ENCODE measurements at places on chromosomes 1 and 21.

- DNase-seq: no peak
Measured at GRCh38 chr1:116258668-116259419, 114.2 kb upstream of the ATP1A1 start.

DNA sequence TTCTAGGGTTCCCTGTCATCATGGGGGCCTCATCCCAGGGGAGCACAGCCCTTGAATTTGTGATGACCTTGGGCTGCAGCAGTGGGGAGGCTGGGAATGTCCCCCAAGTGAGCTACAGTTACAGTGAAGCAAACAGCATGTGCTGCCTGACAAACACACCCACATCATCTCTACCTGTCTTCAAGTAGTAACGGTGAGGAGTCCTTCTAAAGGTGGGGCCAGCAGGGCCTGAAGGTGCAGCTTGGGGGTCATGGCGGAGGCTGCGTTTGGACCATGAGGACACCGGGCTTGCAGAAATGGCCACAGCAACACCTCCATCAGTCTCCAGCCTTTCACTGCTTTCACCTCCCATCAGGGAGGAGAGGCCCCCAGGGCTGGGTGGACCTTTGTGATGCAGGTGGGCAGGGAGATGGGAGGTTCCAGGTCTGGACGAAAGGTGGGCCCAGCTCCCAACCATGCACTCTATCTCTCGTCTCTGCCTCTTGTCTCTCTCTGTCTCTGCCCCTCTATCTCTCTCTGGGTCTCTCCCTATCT, 55.7 kb downstream of the WNT9A start:
- no peak for DNase-seq

GRCh38 chr1:181126289-181126688, 37.8 kb downstream of the IER5 start:
- DNase-seq: no peak

GRCh38 chr1:207306603-207307002, 14.9 kb upstream of the CD55 start:
- DNase-seq: no peak

DNA sequence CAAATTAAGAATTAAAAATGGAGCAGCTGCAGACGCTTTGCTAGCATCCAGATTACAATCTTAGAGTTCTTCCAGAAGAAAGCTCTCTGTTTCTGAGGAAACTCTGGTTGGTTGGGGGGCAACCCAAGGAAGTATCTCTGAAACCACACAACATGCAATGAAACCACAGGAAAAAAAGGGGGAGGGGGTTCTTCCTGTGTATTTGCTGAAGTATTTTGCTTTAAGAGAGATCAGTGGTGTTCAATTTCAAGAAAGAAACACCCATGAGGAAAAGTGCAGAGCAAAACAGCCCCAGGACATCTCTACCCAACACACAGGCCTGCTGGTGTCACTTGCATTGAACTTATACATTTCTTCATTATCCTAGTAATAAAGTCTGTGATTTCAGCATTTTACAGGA, 19.7 kb upstream of the TIAM1 start:
- no peak for DNase-seq

DNA sequence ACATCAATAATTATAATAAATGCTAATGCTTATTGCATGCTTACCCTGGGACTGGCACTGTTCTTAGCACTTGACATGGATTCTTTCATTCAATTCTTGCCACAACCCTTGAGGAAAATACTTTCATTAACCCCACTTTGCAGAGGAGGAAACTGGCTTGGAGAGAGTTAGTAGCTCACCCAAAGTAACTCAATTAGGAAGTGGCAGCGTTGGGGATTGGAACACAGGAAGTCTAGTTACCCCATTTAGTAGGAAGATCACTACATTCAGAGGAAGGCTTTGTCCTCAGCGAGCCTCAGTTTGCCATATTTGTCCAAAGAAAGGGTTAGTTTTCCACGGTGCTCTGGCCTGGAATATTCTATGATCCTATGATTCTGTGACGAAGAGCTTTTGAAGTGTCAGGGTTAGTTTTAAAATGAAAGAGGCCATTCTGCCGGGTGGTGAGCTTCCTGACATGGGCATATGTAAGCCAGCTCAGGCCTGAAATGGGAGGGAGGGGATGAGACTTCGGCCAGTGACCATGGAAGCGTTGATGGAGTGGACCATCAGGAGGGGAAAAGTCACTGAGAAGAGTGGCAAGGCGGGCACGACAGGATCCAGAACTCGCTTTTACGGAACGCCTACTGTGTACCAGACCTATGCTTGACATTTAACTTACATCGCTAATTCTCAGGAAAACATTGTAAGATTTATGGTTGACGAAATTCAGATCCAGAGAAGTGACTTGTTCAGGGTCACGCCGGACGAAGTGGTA, 28.2 kb upstream of the EPB41 start:
- no peak for DNase-seq

GRCh38 chr1:178483251-178483957, 13.4 kb downstream of the CLEC20A start:
- no peak for DNase-seq

- no peak for DNase-seq
Measured at GRCh38 chr1:95407131-95407885, 173.3 kb downstream of the RWDD3 start.

- DNase-seq: no peak
Measured at GRCh38 chr1:33081554-33082305, 777 bp downstream of the AZIN2 start.

DNA sequence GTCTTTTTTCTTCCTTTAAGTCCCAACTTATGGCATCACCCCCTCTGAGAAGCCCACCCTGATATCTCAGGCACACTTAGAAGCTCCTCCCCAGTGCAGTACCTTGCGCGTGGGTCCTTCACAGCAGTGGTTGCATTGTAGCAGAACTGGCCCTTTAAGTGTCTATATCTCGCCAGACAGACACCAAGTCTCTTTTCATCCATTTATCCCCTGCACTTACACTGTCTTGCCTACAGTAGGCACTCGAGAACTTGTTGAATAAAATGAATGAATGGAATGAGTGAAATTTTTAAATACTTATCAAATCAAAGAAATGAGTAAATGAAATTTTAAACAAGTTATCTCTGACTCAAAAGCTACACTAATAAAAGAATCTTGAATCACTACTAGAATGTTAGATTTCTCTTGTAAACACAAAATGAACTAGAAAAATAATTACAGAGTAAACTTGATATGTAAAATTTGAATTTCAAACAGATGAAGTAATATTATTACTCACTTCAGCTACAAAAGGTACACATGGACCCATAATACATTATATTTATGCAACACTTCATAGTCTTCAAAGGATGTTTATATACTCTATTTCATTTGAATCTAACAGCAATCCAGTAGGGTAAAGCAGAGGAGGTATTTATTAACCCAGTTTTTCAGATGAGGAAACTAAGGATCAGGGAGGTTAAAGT, 54.7 kb upstream of the MAN1A2 start:
- DNase-seq: no peak

DNA sequence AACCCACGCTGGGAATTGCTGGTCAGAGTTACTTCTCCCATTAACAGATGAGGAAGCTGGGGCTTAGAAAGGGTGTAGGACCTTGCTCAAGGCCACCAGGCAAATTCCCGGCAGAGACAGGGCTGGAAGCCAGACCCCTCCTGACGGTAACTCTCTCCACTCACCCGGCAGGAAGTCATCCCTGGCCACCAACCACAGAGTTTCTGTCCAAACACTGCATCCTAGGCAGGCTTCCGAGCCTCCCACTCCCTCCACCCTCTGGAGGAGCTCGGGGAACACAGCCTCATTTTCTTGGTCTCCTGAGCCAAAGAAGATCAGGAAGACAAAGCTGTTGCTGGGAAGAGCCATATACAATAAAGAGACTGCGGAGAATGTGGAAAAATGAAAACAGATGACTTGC, 25.0 kb upstream of the ZNF436 start:
- no peak for DNase-seq

GRCh38 chr1:153339802-153340201, 8.8 kb downstream of the PGLYRP4 start:
- DNase-seq: no peak

- DNase-seq: peak; percentile 85
Measured at GRCh38 chr1:156282479-156283222, at the start of gene SMG5. SMG5 (minus strand) TSS chr1:156282825; CDS start chr1:156282680, 145 bp downstream.

DNA sequence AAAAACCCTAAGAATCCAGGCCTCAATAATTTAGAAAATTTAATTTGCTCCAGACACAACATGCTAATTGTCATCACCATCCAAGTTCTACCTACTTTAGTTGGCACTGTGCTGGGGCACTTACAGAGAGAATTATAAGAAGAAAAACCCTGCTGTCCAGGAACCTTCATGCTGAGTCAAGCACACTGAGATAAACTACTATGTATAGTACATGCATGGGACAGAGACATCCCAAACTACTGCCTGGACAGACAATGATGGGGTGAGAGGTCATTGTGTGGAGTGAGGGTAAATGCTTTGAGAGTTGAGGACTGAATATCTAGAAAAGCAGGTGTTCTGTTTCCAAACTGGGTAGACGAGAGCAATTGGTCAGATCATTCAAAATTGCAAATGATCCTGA, 135.3 kb upstream of the CTTNBP2NL start:
- DNase-seq: no peak

- DNase-seq: no peak
Measured at GRCh38 chr1:204357551-204358490, 1.9 kb downstream of the PLEKHA6 start.

- no peak for DNase-seq
Measured at GRCh38 chr1:6898974-6899539, 113.8 kb downstream of the CAMTA1 start.

GRCh38 chr1:206705191-206705590, 20.5 kb downstream of the MAPKAPK2 start:
- DNase-seq: no peak

DNA sequence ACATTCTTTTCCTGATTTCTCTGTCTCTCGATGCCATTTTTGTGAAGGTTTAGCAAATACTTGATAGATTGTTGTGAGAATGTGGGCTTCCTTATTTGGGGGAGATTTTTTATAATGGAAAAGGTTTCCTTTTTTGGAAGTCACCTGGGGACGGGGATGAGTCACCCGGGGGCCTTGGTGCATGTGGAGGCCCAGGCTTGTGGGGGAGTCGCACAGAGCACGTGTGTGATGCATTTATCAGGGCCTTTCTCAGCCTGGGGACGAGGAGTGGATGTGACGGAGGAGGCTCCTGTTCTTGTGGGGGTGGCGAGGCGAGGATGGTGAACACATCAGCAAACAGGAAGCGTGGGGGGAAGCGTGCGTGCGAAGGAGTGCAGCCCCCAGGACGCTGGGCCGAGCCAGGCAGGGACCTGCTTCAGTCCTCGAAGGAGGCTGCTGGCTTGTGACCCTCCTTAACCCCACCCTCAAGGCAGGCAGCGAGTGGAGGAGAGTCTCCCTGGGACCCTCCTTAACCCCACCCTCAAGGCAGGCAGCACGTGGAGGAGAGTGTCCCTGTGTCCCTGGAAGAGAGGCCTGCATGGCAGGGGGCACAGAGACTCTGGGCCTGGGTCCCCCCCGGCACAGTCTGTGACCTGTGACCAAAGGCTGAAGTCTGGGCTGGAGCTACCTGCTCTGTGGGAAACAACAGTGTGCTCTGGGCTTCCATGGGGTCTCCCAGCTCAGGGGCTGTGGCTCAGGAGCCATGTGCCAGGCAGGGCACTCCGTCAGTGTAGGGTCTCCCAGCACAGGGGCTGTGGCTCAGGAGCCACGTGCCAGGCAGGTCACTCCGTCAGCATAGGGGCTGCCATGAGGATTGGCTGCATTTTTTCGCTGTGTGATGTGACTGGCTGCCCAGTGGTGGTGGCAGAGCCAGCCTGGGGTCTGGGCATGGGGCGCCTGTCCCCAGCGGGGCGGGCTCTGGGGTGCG, 57.2 kb downstream of the AGPAT3 start:
- DNase-seq: no peak

- DNase-seq: no peak
Measured at GRCh38 chr1:44532567-44532944, 127.5 kb downstream of the RNF220 start.

DNA sequence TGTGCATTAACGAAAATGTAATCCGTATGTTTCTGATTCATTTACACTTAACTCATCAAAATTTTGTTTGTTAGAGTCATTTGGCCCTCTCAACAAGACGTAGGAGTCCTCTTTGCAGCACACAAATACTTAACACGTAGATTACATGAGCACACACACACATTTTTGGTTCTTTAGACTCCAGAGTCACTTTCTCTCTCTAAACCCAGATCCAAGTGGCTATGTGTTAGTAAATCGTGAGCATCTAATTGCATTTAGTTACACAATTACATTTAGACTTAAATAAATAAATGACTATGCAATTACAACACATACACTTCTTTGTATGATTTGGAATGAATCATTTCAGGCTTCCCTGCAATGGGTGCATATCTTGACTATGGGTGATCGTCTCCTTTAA, 109.0 kb upstream of the GREM2 start:
- no peak for DNase-seq

- no peak for DNase-seq
Measured at GRCh38 chr1:229699613-229700267, 73.7 kb downstream of the URB2 start.

DNA sequence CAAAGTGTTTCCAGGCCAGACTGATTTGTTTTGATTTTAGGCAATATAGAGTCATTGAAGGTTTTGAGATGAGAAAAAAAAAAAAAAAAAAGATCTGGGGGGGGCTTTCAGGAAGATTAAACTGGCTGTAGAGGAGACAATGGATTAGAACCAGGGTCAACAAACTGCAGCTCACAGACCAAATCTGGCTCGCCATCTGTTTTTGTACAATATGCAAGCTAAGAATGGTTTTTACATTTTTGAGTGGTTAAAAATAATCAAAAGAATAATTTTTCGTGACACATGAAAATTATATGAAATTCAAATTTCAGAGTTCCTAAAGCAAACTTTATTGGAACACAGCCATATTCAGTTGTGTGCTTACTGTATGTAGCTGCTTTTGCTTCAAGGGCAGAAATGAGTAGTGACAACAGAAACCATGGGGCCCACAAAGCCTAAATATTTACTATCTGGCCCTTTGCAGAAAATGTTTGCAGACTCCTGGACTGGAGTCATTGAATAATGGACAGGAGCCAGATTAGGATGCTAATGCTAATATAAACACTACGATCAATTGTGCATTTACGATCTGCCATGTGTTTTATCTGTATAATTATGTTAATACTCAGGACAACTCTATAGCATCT, 375.7 kb upstream of the DAB1 start:
- DNase-seq: no peak

- no peak for DNase-seq
Measured at GRCh38 chr21:14995695-14996490, 68.9 kb downstream of the NRIP1 start.

GRCh38 chr1:117045644-117046043, 14.5 kb upstream of the TTF2 start:
- DNase-seq: no peak

- DNase-seq: no peak
Measured at GRCh38 chr1:32116531-32116930, 8.7 kb downstream of the KPNA6 start.

DNA sequence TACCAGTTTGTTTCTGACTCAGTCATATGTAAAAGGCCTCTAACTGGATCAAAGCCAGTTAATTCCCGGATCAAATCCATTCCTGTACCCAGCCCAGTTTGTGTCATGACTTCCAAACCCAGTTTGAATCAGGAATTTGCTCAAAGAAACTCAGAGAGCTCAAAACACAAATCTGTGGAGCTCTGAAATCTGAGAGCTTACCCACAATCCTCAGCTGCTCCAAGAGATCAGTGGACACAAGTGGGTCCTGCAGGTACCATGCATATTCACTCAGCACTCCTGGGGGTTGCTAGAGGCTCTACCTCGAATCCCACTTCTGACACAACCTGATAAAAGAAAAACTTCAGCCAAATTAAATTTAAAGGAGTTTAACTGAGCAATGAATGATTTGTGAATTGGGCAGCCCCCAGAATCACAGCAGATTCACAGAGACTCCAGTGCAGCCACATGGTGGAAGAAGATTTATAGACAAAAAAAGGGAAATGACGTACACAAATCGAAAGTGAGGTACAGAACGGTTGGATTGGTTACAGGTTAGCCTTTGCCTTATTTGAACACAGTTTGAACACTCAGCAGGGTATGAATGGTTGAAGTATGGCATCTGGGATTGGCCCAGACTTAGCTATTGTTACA, 11.9 kb upstream of the MRPL55 start:
- no peak for DNase-seq
